ENCODE measurements at places on chromosomes 1 and 21.

DNA sequence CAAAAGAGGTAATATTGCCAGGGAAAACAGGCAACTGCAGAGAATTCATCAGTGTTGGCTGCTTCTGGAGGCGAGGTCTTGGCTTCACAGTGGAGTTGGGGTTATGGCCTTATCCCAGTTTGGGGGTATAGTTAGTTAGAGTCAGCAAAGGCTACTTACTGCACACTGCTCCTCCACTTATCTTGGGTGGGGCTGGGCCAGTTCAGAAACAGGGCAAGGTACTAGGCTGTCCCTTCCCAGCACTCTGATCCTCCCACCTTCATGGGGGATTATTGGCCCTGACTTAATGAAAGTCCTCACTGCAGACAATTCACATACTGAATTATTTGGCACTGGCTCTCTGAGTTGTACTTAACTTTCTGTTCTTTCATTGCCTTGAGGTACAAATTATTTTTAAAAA, 189.6 kb downstream of the NRIP1 start:
- no peak for DNase-seq

DNA sequence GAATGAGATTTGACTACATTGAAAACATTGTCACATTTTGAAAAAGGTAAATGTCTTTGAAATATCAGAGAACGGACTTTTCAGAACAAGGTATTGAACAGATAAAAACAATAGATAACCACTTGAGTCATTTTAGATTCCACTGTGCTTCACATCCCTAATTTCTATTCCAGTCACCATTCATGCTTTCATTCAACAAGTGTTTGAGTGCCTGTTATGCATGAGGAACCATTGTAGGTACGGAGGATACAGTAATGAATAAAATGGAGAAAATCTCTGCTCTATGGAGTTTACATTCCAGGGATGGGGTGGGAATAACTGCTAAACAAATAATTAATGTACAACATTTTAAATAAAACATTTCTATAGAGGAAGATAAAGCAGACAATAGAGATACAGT, 26.3 kb downstream of the ZMYM4 start:
- no peak for DNase-seq

DNA sequence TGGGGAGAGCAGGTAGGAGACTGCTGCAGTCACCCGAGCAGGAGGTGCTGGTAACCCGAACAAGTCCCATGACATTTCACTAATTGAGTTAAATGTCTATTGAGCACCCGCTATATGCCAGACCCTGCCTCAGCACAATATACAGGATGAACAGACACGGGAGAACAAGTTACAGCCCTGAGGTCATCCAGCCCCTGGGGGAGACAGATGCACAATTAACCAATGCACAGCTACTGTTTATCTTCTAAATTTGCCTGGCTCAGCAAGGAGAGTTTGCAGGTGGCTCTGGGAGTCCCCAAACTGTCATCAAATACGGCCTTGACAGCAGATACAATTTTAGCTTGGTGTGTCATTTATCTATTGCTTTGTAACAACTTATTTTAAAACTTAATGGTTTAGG, 18.1 kb downstream of the CITED4 start:
- DNase-seq = no peak

GRCh38 chr1:152599934-152600333, at the start of gene LCE3C:
Gene LCE3C (plus strand): TSS chr1:152600234. CDS start chr1:152600732, 498 bp downstream.
- no peak for DNase-seq

DNA sequence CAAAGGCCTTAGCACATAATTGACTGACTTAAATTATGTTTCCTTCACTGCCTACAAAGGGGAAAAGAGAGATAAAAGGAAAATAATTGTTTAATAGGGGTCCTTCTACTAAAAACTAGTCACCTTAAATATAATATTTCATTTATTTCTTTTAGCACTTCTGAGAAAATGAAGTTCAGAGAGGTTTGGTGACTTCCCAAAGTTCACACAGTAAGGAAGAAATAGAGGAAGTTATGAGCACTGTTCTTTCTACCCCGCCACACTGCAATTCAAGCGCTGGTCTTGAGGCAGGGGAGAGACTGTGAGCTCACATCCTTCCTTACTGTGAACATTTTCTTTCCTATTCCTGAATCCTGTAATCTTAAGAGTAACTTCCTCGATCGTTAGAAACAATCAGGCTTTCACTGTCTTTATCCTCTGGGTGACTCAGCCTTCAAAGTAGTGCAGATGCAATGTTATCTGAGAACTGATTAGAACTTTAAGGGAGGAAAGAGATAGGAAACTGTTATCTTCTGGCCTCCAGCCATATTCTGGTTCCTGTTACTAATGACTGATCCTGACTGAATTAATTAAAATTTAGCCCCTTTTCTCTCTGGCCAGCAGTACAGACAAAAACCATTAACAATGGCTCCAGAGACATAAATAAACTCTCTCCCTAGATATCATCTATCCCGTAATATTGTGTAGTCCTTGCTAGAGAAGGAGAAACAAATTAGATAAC, 6.8 kb downstream of the RGS5 start:
- no peak for DNase-seq

- no peak for DNase-seq
Observed at GRCh38 chr1:3561702-3562101, 49.6 kb downstream of the MEGF6 start.

DNA sequence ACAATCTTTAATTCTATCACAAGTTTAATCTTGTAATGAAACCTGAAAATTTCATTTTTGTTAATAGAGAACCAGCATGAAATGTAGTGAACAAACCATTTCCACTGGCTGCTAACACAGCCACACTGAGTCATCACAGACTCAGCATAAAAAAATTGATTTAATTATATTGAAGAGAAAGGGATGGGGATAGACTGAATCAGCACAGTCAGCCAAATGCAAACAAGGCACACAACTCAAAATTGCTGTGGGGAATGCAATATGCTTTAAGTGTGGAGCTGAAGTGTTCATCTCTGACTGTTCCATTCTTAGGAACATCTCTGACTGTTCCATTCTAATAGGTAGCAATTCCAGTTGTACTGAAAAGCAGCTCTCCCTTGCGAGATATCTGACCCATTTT, 299.8 kb downstream of the MRPL39 start:
- no peak for DNase-seq

DNA sequence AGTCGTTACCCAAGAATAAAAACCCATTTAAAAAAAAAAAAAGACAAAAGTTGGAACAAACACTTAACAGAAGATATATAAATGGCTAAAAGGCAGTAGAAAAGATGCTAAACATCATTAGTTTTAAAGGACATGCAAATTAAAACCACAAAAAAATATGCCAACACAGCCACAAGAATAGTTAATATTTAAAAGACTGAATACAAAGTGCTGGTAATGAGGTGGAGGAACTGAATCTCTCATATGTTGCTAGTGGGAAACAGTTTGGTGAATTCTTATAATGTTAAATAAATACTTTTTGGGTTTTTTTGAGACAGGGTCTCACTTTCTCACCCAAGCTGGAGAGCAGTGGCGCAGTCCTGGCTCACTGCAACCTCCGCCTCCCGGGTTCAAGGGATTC, 10.0 kb downstream of the LRRC40 start:
- no peak for DNase-seq

DNA sequence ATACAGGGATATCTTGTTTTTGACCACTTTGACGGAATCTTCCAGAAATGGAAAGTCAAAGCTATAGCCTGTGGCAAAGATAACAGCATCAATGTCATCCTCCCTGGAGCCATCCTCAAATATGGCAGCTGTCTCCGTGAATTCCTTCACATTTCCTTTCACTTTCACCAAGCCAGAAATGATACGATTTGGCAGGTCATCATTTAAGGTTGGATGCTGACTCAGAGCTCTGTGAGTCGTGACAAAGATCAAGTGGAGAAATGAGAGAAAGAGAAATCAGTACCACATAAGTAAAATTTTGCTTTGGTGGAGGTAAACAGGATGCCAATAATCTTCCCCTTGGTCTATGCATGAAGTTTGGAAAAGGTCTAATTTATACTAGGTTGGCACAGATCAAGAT, 23.9 kb downstream of the FMO5 start:
- no peak for DNase-seq

GRCh38 chr1:230189341-230189740, 122.3 kb downstream of the GALNT2 start:
- no peak for DNase-seq

- no peak for DNase-seq
Observed at GRCh38 chr1:159121526-159121925, 45.0 kb upstream of the AIM2 start.

- DNase-seq = no peak
Observed at GRCh38 chr1:7931446-7931812, 9.2 kb downstream of the TNFRSF9 start.

DNA sequence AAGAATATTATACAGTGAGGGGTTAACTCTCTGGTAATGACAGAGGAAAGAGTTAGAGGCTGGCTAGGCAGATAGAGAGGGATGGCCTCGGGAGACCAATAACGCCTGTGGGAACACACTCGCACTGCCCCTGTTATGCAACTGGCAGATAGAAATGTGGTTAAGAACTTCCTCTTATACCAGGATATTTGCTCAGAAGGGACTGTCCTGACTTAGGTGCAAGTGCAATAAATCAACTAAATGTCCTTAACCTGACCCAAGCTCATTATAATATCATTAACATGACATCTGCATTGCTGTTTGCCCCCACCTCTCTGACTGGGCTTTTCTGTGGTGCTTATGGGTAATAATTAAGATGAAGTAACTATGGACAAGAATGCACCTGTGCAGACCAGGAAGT, 1518.0 kb downstream of the NCAM2 start:
- DNase-seq = no peak

- DNase-seq = no peak
Observed at GRCh38 chr21:21714426-21714825, 716.2 kb downstream of the NCAM2 start.

DNA sequence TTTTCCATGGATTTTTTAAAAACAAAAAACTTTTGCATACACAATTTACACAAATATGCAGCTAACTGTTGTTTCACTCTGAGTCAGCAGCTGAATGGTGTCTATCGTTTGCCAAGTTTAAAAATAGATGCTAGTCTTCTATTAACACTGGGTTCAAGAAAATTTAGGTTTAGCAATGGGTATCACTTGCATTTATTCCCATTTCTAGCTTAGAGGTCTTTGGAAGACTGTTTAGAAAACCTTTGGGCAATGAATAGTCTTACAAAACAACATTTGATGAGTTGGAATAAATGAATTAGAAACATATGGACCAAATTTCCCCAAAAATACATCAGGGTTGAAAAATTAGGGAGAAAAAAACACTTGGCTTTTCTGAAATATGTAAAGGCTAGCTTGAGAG, 165.8 kb downstream of the LYPLAL1 start:
- DNase-seq = no peak

DNA sequence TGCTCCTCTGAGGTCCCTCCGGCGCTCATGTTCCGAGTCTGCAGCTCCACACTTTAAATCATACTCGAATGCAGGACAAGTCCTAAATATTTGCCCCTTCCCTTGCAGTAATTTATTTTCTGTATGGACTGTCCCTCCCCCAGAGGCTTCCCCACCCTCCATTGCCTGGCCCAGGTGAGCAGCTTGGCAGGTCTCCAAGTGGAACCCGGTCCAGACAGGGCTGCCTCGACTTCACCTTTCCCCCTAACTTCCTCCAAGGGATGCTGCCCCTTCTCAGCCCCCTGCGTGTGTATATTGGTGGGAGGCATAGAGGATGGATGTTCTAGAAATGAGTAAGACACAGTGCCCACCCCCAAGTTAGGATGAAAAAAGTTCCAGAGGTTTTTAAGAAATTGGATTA, 5.4 kb upstream of the OPTC start:
- DNase-seq = no peak

DNA sequence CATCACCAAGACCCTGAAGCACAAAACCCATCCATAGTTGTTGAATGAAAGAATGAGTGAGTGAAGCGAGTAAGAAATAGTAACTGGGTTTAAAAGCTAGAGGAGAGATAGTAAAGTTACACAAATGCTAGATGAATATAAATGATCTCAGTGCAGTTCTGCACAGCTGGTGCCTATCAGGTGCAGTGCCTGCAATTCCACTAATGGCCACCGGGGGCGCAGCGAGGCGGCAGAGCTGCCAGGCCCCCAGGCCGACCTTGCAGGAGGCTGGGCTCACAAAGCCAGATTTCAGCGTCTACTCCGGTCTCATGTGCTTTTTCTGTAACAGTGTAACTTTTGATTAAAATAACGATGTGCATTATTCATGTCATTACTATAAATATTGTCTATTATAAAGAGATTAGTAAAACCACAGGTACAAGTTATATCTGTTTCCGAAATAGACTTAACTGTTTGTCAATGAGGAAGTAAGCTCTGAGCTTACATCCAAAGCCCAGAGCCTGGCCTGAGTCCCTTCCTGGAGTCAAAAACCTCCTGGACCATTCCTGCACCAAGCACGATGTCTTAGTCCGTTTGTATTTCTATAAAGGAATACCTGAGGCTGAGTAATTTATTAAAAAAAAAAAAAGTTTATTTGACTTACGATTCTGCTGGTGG, 477.6 kb downstream of the NPHP4 start:
- DNase-seq = peak; percentile 42

DNA sequence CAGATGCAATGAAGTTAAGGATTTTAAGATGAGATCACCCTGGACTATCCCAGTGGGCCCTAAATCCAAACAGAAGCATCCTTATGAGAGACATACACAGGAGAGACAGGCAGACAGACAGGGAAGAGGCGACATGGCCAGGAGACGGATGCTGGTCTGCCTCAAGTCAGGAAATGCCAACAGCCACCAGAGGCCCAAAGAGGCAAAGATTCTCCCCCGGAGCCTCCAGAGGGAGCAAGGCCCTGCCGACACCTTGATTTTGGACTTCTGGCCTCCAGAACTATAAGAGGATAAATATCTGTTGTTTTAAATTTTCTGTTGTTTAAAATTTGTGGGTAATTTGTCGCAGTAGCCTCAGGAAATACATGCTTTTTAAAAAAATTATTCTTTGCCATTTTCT, 116.4 kb downstream of the GLIS1 start:
- no peak for DNase-seq

- DNase-seq = no peak
Observed at GRCh38 chr1:180948641-180949615, 36.2 kb downstream of the KIAA1614 start.

DNA sequence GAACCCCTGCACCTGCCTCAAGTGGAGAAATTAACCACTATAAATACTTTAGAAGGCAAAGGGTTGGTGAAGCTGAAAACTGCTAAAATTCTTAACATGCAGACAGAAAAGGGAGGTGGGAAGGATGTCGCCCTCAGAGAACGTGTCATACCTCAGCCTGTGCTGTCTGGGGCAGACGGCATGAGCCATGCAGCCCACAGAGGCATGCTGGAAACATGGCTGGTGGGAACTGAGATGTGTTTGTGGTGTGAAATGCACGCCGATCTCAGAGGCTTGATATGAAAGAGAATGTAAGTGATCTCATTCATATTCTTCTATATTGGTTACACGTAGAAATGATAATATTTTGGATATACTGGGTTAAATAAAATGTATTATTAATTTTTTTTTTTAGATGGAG, 16.3 kb downstream of the AGPAT3 start:
- no peak for DNase-seq

- no peak for DNase-seq
Observed at GRCh38 chr1:44646261-44647110, 27.8 kb downstream of the TMEM53 start.

All from T-helper 1 cell (primary cell).